ENCODE measurements at places on chromosomes 4 and X.

GRCh38 chrX:110734894-110735541, 60.6 kb downstream of the CHRDL1 start:
- no peak for DNase-seq

DNA sequence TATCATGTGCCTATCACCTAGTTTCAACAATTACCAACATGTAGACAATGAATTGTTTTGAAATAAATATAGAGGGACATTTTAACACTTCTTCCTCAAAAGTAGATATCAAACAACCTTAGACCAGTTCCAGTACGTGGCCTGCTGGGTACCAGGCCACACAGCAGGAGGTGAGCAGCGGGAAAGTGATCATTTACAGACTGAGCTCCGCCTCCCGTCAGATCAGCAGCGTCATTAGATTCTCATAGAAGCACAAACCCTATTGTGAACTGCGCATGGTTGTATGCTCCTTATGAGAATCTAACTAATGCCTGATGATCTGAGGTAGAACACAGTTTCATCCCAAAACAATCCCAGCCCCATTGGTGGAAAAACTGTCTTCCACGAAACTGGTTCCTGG, 6.5 kb downstream of the BBS7 start:
- no peak for DNase-seq

DNA sequence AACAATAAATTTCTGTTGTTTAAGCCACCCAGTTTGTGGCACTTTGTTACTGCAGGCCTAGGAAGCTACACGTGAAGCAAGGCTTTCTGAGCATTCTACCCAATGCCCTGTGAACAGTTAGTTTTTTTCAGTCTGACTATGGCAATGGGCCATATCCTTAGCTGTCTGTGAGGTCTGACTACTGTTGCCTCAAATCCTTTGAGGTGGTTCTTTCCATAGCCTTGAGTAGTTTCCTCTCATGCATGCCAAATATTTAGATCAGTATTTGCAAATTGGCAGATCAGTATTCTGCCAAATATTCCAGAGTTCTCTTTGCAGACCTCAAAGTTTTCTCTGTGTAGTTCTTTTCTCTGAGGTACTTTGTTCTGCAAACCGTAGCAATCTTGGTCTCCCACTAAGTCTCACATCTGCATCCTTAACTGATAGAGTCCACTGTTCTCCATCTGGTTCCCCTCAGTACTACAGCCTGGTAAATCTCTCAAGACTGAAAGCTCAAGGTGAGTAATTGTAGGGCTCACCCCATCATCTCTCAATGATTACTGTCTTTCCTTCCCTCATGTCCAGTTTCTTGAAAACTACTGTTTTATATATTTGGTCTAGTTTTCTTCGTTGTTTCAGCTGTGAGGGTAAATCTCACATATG, 984.9 kb upstream of the INTU start:
- DNase-seq: no peak

DNA sequence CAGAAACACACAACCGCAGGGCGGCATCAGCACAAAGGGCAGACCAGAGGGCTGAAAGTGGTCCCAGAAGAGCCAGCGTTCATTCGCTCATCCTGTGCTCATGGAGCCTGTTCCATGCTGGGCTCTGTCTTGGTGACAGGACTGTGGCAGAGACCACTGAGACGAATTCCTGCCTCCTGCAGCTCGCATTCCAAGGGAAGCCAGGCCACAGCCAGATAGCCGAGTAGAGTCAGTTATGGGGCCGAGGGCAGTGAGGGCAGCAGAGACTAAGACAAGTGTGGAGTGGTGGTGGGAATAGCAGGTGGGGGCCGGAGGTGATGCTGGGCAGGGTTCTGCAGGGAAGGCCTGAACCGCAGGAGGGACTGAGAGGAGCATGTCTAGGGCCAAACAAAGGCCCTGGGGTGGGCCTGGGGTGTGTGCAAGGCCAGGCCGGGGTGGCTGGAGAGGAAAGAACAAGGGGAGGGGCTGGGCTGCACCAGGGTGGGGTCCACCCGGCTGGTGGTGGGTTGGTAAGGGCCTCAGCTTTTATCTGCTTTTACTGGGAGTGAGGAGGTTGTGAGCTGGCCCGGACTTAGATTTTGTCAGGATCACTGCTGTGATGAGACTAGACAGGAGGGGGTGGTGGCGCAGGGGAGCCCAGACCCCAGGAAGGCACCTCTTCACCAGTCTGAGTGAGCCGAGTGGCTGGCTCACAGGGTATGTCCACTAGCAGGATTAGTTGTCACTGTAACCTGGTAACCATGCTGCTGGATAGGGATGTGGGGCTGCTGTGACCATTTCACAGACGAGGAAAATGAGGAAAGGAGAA, 6.3 kb downstream of the PSAPL1 start:
- DNase-seq: no peak

GRCh38 chr4:93475730-93476129, 352.8 kb upstream of the ATOH1 start:
- no peak for DNase-seq

- DNase-seq: no peak
Measured at GRCh38 chr4:146458594-146458993, 63.1 kb downstream of the SLC10A7 start.

GRCh38 chr4:106909486-106910188, 126.5 kb downstream of the DKK2 start:
- DNase-seq: no peak

DNA sequence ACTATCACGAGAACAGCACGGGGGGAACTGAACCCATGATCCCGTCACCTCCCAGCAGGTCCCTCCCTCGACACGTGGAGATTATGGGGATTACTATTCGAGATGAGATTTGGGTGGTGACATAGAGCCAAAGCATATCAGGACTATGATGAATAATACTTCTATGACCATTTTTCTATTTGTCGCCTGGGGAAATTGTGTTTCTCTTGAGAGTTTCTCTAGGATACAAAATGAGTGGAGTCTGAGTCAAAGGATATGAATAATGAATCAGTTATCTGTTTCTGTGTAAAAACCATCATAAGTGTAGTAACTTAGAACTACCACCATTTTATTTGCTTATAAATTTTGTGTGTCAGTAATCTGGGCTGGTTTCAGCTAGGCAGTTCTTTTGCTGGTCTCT, 533.0 kb upstream of the ARX start:
- no peak for DNase-seq

DNA sequence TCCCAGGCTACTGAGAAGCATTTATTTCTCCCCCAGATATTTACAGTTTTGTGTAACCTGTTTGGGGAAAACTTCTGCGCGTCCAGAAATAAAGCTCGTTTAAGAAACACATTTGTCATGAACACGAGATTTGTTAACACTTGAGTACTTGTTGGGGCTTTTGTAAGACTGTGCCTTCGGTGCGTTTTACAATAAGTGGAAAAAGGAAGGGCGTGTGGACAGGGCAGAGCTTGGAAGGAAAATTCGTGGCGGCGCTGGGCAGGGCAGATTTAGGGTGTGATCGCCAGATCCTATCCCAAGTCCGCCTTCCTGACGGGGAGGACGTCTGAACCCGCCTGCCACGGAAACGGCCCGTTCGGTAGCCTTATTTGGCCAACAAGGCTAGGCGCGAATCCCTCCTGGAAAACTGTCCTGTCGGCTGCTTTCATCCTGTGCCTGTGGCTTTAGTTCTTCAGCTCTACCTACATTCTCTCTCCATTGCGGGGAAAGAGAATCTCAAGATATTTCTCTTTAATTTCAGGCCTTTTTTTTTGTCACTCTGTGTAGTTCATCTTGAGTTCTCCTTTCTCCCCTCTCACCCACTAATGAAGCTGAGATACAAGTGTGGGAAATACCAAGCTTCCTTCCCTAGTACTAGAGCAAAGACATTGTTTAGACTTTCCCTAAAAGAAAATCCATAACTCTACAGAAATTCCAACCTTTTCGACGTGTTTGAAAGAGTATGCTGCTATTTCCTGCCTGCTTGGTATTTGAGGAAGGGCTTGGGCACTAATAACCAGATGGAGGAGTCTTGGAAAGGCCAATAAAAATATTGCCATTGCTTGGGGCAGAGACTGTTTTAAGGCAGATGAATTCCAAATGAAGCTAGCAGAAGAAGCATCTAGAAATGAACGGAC, 982 bp downstream of the PDLIM5 start:
- peak; percentile 23 for DNase-seq

DNA sequence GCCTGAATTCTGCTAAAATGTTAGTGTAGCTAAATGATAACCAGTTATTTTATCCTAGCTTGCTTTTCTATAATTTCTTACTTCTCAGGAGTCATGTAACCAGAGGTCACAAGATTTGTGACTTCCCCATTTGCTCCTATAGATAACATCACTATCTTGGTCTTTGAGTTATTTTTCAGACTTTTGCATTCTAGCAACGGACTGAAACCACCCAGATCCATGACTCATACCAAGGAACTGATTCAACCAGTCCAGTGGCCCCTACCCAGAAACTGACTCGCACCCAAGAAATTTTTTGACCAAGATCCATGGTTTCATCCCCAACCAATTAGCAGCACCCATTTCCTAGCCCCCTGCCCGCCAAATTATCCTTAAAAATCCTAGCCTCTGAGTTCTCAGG, 50.0 kb downstream of the IQCM start:
- no peak for DNase-seq

DNA sequence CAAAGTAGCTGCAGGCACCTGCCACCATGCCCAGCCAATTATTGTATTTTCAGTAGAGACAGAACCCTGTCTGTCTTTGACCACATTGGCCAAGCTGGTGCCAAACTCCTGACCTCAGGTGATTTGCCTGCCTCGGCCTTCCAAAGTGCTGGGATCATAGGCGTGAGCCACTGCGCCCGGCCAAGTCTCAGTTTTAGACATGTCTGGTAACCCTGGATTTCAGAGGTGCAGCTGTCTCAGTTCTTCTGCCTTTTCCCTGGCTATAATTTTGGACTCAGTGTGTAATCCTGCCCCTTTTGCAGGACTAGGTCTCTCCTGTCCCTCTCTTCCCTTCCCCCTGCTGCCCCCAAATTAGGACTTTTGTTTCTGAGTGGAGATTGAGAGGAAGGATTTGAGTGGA, 46.6 kb downstream of the FAM193A start:
- DNase-seq: no peak

DNA sequence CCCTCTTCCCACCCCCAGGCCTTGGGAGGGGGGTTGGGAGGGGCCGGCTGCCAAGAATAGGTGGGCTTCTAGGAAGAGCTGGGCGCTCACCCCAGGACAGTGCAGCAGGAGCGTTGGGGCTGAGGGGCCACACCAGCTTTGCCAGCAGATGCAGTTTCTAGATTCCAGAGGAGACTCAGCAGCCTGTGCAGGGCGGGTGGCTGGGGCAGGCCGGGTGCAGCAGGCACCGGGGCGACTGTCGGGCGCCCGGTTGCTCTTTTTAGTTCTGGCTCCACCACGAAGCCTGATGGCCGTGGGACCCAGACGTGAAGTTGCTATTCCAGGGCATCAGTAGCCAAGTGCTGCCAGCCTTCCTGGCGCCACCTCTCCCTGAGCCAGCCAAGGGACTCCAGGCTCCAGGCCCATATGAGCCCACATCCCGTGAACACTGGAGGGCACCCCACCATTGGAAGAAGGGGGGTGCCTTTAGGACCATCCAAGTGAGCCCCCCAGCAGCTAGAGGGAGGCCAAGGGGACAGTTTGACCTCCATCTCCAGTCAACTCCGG, 5.8 kb downstream of the SSR4 start:
- no peak for DNase-seq

DNA sequence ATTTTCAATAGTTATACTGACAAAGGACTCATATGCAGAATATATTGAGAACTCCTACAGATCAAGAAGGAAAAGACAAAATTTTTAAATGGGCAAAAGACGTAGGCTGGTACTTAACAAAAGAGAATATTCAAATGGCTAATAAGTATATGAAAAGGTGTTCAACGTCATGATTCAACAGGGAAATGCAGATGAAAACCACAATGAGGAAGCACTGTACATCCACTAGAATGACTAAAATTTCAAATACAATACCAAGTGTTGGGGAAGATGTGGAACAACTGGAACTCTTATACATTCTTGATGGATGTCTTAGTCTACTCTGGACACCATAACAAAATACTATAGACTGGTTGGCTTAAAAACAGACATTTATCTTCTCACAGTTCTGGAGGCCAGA, 1.3 kb upstream of the MRFAP1L1 start:
- DNase-seq: no peak

GRCh38 chr4:43339435-43339834, 446.9 kb downstream of the GRXCR1 start:
- no peak for DNase-seq

GRCh38 chrX:69493193-69493592, 10.9 kb upstream of the NALF2 start:
- DNase-seq: peak; percentile 1

- DNase-seq: no peak
Measured at GRCh38 chrX:69551421-69552009, 47.4 kb downstream of the NALF2 start.

DNA sequence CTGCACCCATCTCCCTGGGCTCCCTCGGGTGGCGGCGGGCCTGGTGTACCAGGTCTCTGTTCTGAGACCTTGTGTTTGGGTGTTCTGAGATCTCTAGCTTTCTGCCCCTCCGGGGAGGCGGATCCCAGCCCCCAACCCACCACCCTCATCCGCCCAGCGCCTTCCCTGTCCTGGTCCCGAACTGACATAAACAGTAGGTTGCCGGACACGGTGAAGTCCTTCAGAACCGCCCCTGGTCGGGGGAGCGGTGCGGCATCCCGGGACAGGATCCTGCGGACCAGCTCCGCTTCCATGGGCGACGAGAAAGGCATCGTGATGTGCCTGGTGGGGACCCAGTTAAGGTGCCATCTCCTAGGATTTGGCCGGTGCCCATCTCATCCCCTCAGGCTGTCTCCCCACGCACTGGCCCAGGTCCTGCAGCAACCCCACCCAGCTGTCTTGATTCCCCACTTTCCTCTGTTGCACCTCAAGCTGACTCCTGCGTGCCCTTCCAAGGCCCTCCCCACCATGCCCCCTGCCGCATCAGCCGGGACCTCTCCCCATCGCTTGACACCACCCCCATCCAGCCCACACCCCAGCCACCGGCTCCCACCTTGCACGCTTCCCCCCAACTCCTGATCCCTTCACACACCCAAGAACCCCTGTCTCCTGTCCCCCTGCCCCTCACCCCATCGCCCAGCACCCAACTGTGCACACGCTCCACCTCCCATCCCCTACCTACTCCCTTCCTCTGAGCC, 900 bp downstream of the CTAG2 start:
- DNase-seq: no peak

GRCh38 chrX:131827935-131828334, 195.2 kb upstream of the STK26 start:
- DNase-seq: peak; percentile 55

GRCh38 chr4:116180157-116180601, 905.2 kb downstream of the TRAM1L1 start:
- no peak for DNase-seq

- DNase-seq: no peak
Measured at GRCh38 chr4:36285784-36286480, 4.5 kb downstream of the DTHD1 start.

DNA sequence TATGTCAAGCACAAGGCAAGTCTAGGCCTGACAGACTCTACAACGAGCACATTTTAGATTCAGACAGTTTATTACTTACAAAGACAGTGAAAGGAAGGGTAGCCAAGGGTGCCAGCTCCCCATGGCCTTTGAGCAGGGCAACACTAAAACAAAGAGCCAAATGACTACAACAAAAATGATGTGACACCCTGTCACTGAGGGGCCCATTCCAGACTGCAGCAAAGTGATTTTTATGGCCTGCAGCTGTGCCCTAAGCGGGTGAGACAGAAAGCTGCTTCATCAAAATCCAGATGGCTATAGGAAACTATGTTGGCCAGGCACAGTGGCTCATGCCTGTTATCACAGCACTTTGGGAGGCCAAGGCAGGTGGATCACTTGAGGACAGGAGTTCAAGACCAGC, 13.4 kb upstream of the RP2 start:
- DNase-seq: no peak

- DNase-seq: no peak
Measured at GRCh38 chr4:184506527-184507121, 32.3 kb upstream of the IRF2 start.

All from hematopoietic multipotent progenitor cell treated with erythropoietin and hydrocortisone succinate and interleukin-3 and kit ligand, for 15 days (in vitro differentiated cells).